Astrocyte (in vitro differentiated cells and primary cell): ENCODE measurements at places on chromosomes 3 and 15. TPM values are rescaled to one million over a fixed set of nuclear protein-coding genes. Genes with fewer than 3 reads are reported as not detected.

- DNase-seq: no peak
Measured at GRCh38 chr3:153172796-153173757, 11.1 kb downstream of the RAP2B start.

- DNase-seq: no peak
Measured at GRCh38 chr3:86634361-86634760, 356.6 kb downstream of the VGLL3 start.

DNA sequence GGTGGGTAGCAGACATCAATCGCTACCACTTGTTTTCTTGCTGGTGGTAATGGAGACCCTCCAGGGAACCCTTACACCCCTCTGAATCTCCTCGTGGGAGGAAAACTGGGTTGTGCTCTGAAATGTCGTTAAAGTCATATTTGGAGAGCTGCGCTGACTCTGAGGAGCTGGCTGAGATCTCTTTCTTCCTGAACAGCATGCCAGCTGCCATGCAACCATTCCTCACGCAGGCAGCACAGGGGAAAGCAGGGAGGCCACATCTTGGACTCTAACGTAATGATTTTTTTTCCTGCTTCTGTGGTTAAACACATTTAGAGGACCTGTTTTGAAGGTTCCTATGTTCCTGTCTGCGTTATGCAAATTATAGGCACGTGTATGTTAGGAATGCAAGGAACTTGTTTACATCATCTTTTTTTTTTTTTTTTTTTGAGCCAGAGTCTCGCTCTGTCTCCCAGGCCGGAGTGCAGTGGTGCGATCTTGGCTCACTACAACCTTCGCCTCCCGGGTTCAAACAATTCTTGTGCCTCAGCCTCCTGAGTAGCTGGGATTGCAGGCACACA, 156.7 kb downstream of the TJP1 start:
- no peak for DNase-seq

- DNase-seq: peak; percentile 1
Measured at GRCh38 chr3:143795874-143796273, 52.4 kb downstream of the SLC9A9 start.

DNA sequence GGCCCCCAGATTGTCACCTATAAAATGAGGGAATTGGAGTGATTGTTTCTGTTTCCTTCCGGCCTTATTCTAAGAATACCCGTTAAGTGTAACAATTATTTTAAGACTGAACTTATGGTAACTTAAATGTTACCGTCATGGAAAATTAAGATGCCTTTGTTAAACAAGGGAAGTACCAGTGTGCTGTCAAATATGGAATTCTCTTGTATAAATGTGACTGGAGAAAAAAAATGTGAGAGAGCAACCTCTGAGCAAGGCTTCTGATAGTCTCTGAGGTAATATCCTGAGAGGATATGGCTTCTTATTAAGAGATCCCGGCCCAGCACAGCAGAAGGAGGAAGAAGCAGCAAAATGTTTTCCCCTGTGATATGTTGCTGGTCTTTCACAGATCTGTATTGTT, 480.7 kb upstream of the ADAMTS9 start:
- DNase-seq: no peak

DNA sequence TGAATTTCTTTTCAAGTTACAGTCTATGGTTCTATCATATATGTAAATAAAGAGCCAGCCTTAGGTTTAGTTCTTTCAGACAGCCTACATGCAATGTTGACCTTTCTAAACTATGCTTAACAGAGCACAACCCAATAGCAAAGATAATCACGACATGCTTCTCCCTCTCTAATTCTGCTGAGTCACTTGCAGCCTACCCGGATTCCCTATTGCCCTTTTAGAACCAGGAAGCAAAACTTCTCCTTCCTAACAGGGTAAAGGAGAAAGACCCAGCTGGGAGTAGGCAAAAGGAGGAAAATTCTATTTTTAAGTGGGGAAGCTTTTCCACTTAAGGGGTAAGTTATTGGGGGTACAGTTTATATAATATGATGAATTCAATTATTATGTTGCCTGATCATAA, 79.3 kb downstream of the SLC7A14 start:
- no peak for DNase-seq

GRCh38 chr3:106628407-106628806, 748.8 kb upstream of the CCDC54 start:
- peak; percentile 41 for DNase-seq

DNA sequence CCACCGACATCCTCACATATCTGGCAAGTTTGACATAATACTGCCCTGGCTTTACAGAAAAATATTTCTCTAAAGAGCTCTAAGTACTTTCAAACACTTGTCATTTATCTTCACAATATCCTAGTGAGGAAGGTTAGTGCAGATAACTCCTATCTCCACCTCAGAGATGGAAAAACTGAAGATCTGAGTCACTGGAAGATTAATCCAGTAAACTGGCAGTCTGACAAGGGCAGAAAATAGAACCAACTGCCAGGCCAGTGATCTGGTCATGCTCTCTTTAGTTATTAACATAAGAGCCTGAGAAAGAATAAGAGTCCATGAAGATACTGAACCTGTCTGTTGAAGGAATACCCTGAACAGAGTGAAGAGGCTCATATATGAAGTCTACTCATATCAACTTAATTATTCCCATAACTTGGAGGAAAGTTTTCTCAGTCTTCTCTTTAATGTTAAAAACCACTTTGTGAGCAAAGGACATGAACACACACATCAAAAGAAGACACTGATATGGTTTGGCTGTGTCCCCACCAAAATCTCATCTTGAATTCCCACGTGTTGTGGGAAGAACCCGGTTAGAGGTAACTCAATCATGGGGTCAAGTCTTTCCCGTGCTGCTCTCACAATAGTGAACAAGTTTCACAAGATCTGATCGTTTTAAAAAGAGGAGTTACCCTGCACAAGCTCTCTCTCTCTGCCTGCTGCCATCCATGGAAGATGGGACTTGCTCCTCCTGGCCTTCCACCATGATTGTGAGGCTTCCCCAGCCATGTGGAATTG, 61.4 kb downstream of the GOLIM4 start:
- DNase-seq: peak; percentile 68

DNA sequence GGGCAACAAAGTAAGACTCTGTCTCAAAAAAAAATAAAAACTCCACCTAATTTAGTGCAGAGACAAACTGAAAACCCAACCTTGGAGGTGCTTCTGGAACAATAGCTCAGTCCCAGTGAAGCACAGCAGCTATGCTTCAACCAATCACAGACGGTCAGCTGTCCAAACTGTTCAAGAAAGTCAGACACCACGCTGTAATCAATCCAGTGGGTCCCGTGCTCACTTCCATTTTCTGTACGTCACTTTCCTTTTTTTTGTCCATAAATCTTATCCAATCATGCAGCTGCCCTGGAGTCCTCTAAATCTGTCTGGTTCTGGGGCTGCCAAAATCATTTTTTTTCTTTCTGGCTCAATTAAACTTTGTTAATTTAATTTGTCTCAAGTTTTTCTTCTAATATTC, 93.6 kb upstream of the FAM174B start:
- no peak for DNase-seq

GRCh38 chr15:29871401-29871800, 49.1 kb upstream of the TJP1 start:
- DNase-seq: no peak

DNA sequence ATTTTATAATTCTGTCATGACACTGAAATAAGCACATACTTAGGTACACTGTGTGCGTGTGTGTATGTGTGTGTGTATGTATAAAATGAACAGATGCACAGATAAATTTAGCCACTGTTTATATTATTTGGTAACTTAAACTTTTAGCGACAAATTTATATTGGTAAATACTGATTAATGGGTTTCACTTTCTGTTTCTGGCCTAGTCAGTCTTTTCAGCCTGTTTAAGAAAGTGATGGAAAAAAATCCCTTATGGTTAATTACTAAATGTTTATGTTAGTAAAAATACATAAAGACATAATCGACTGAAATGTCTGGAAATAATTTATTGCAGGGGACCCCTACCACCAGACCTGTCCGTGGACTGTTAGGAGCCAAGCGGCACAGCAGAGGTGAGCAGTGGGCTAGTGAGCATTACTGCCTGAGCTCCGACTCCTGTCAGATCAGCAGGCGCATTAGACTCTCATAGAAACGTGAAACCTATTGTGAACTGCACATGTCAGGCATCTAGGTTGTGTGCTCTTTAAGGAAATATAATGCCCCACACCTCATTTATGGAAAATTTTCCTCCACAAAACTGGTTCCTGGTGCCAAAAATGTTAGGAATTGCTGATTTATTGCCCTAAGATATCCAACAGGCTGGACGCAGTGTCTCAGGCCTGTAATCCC, 717.4 kb downstream of the SI start:
- DNase-seq: no peak

DNA sequence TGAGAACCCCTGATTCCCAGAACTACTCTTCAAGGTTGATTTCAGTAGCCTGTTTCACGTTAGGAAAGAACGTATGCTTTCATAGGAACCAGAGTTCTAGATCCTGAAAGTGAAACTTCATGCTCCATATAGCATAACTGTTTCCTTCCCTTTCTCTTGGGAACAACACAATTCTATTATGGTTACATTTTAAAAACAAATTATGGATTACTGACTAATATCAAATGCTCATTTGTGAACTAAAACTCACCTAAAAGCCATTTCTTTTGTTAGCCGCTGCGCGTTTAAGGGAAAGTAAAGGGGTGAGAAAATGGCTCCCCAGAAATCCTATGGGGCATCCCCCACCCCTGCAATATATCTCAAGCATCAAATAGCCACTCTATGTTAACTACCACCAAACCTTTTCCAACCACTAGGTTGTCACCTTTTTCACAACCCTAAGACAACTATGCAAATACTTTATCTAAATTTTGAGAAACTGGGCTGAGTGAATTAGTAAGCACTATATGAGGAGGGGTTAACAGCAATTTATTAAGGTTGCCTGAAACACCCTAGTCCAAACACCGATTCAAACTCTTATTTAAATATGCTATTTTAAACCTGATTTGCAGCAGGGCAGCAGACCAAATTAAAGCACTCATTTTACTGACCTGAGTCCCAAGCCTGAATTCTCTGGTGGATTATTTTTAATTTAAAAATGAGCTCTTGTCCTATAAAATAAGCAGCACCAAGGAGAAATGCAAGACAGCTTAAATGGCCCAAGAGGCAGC, 2.4 kb downstream of the SIAH2 start:
- no peak for DNase-seq

GRCh38 chr3:150072576-150072975, 101.9 kb upstream of the PFN2 start:
- no peak for DNase-seq

DNA sequence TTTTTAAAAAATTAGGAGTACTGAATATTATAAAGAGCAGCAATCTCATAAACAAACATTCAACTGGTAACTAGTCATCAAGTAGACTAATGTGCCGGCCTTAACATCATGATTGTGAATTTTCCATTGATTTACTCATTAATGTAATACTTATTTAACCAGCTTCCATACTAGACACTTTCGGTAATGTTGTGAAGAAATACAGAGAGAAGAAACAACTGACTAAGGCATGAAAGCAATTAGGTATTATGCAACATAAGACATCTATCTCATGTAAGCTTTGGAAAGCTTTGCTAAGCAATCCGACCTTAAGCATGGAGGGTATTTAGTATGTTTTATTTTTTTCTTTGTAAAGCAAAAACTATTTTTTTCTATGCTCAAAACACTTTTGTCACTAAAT, 108.0 kb downstream of the IL1RAP start:
- no peak for DNase-seq

GRCh38 chr15:88610701-88611231, 10.4 kb upstream of the AEN start:
- no peak for DNase-seq

- DNase-seq: no peak
Measured at GRCh38 chr3:47418167-47419082, 37.6 kb downstream of the PTPN23 start.

- DNase-seq: no peak
Measured at GRCh38 chr3:48896936-48897335, 1.7 kb downstream of the SLC25A20 start.

- no peak for DNase-seq
Measured at GRCh38 chr15:38699633-38700230, 135.1 kb upstream of the RASGRP1 start.

GRCh38 chr3:36969540-36970432, 23.1 kb downstream of the EPM2AIP1 start:
- peak; percentile 64 for DNase-seq

- DNase-seq: no peak
Measured at GRCh38 chr15:91892436-91892835, 38.9 kb downstream of the SLCO3A1 start.

The PLSCR2 gene
- not detected in 2 replicates for total RNA-seq

The CLDN16 gene
- total RNA-seq: 0.24 and 0.50 TPM in 2 replicates

The MBD4 gene
- 22.3 and 22.8 TPM in 2 replicates for total RNA-seq

The SLC35A5 gene
- total RNA-seq: 24.4 and 26.1 TPM in 2 replicates

The SLC12A8 gene
- total RNA-seq: 4.2 and 4.4 TPM in 2 replicates

The CPEB1 gene
- total RNA-seq: 15.4 and 18.5 TPM in 2 replicates

The CTXN2 gene
- total RNA-seq: not detected in 2 replicates

The FANCD2OS gene
- not detected in 2 replicates for total RNA-seq

The GRK7 gene
- total RNA-seq: not detected in 2 replicates
